ENCODE measurements at places on chromosomes 5 and 9. TPM values are rescaled to one million over a fixed set of nuclear protein-coding genes. Genes with fewer than 3 reads are reported as not detected.

Gene RIC1
- 3.8 TPM for polyA plus RNA-seq

Gene TMEM252
- polyA plus RNA-seq = not detected

Gene TMOD1
- polyA plus RNA-seq = 12.8 TPM

Gene FRMPD1
- polyA plus RNA-seq = 0.05 TPM

Gene PPIC
- polyA plus RNA-seq = 19.0 TPM

Gene PCSK1
- polyA plus RNA-seq = 0.44 TPM

Gene SCGB3A1
- 3.7 TPM for polyA plus RNA-seq

Gene MEIKIN
- polyA plus RNA-seq = not detected

Gene CETN3
- 18.3 TPM for polyA plus RNA-seq

Gene GMCL2
- not detected for polyA plus RNA-seq

Gene ANXA6
- polyA plus RNA-seq = 66.0 TPM

Gene ZBED3
- polyA plus RNA-seq = 3.2 TPM

Gene OLFML2A
- polyA plus RNA-seq = 3.9 TPM

Gene TMEM174
- polyA plus RNA-seq = not detected

Gene GPR21
- not detected for polyA plus RNA-seq

Gene OGN
- 0.87 TPM for polyA plus RNA-seq

Gene DMRT3
- polyA plus RNA-seq = not detected

Gene CSF1R
- polyA plus RNA-seq = 8.5 TPM

Gene ZNF483
- not detected for polyA plus RNA-seq

Gene FSD1L
- polyA plus RNA-seq = 0.78 TPM

Gene CTNND2
- 0.30 TPM for polyA plus RNA-seq

Gene KCNIP1
- 0.31 TPM for polyA plus RNA-seq

Gene SLC6A3
- polyA plus RNA-seq = 0.05 TPM

Gene ZBTB34
- 1.5 TPM for polyA plus RNA-seq

Gene SLC28A3
- 6.3 TPM for polyA plus RNA-seq

Gene C9orf153
- polyA plus RNA-seq = not detected

Gene RETREG1
- 58.8 TPM for polyA plus RNA-seq

Gene SPINK6
- not detected for polyA plus RNA-seq

Gene CATSPER3
- not detected for polyA plus RNA-seq

Gene SMIM33
- not detected for polyA plus RNA-seq

Gene PCDHB14
- polyA plus RNA-seq = 0.31 TPM

Gene GPR150
- polyA plus RNA-seq = 0.76 TPM

Gene FAM221B
- not detected for polyA plus RNA-seq

Gene IL5
- not detected for polyA plus RNA-seq

Gene CDKN2B-AS1
- polyA plus RNA-seq = 1.1 TPM

Gene TCOF1
- polyA plus RNA-seq = 74.1 TPM

Gene C8G
- polyA plus RNA-seq = 2.3 TPM

Gene CXCL14
- 36.3 TPM for polyA plus RNA-seq

Gene LVRN
- polyA plus RNA-seq = 0.13 TPM

Gene LCN1
- polyA plus RNA-seq = not detected

Gene GARIN3
- polyA plus RNA-seq = not detected

Gene CNTNAP3
- 2.8 TPM for polyA plus RNA-seq

Gene IL9
- polyA plus RNA-seq = not detected

Gene PGM5
- 11.9 TPM for polyA plus RNA-seq

Gene DNAJB5
- 35.8 TPM for polyA plus RNA-seq

Gene RASGRF2
- 0.63 TPM for polyA plus RNA-seq

Gene TGFBI
- polyA plus RNA-seq = 54.4 TPM

Gene CCL27
- 0.58 TPM for polyA plus RNA-seq

Gene DPP7
- 338 TPM for polyA plus RNA-seq

Gene SLC25A2
- polyA plus RNA-seq = not detected

Gene TNFSF8
- polyA plus RNA-seq = 1.1 TPM

All from stomach (tissue), 19 donors.